Daoy (cell line): ENCODE measurements at places on chromosomes 7 and 10. TPM values are rescaled to one million over a fixed set of nuclear protein-coding genes. Genes with fewer than 3 reads are reported as not detected.
A peak's percentile ranks its signal among the peaks of the same experiment; 100 is the strongest.

MYH16 gene
- 0.51 TPM in 1 of 2 replicates, not detected in the other for total RNA-seq

HDAC9 gene
- total RNA-seq: 22.6 and 22.7 TPM in 2 replicates

MINDY3 gene
- total RNA-seq: 21.2 and 24.7 TPM in 2 replicates

- peak; percentile 82 for DNase-seq
Observed at GRCh38 chr10:29857843-29858701, 201.3 kb downstream of the JCAD start.

DNA sequence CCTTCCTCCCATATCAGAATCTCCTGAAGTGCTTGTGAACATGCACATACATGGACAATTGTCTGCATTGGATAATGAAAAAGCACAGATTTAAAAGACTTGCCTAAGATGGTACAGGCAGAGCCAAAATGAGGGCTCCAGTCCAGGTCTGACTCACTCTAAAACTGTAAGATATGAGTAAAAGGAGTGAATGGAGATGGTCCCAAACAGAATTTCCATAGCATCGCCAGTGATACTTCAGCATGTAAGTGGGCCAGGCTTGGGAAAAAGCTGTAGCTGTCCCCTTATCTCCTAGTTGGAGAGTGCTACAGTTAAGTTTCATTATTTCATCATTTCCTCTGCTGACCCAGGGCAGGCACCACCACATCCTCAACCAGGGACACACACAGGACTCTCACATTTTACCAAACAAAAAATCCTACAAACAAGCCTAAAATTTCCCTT, 26.4 kb upstream of the IL6 start:
- DNase-seq: peak; percentile 31

- no peak for DNase-seq
Observed at GRCh38 chr7:32890793-32891042, 842 bp downstream of the KBTBD2 start.

DNA sequence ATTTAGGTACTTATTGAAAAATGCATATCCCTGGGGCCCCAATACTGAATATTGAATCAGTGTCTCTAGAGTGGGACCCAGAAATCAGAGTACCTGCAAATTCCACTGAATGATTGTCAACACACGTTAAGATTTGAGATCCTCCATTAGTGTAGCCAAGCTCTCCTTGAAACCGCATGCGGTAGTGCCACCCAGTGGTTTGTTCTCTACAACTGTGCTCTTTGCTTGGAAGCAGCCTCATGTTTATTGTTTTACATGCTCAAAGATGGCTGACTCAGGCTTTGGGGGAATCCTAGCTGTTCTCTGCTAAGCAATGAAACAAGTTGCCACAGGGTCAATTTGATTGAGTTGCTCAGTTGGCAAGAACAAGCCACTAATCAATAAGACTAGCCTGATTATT, 340.2 kb upstream of the CELF2 start:
- peak; percentile 11 for DNase-seq

GRCh38 chr10:6200440-6200733, 2.3 kb upstream of the PFKFB3 start:
- no peak for DNase-seq

DNA sequence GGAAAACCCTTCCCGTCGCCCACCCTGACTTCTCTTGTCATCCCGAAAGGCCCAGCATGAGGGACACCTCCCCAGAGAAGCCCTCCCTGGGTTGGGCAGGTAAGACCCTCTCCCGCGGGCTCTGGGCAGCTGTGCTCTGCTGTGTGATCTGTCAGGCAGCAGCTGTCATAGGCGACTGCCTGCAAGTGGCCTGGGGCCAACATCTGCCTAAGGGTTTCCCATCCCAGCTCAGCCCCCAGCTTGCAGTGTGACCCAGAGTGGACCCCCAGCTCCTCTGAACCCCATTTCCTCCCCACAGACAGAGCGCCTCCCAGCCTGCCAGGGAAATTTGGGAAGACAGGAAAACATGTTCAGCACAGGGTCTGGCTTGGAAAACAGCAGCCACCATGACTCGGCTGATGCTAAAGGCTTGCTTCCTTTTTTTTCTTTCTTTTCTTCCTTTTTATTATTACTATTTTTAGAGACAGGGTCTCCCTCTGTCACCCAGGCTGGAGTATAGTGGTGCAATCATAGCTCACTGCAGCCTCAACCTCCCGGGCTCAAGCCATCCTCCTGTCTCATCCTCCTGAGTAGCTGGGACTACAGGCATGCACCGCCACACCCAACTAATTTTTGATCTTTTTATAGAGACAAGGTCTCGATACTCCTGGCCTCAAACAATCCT, 18.3 kb upstream of the TNRC18 start:
- no peak for DNase-seq

DNA sequence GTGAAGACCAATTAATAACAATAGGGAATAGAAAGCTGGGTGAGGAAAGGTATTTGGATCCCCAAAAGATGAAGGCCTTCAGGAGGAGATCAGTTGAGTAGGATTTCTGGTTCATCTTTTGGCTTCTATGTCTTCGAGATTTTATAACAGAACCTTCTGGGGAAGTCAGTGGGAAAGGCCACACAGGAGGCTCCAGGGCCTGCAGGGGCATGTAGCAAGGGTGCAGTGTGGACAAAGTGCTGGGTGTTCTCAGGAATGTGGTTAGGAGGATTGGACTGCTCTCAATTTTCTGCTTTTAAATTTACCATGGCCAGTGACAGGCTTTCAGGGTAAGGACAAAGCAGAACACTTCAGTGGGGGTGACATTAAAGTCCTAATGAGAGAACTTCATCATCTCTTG, 378.0 kb downstream of the CCSER2 start:
- DNase-seq: no peak

DNA sequence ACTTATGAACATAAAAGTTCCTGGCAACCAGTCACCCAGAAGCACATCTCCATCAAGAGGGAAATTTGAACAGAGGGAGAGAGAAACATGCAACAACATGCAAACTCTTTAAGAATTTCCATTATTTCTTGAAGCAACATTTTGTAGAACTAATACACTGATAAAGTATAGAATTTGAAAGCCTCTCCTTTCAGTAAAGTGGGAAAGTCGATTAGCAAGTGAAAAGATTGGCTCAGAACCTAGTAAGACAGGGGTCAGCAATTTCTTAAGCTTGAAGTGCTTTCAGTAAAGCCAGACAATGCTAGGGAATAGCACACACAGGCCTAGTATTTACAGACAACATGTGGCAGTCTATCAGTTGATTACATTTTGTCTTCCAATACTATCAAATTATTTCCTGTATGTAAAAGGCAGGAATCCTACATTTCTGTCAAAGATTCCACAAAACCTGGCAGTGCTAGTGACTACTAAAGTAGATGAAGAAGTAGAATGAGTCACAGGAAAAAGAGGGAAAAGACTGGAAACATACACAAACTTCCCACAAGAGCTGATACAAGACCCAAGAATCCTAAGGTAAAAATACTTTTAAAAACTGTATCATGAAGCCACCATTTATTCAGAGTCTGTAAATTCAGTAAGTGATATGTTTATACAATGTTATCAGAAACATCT, 25.2 kb downstream of the DNAJC1 start:
- DNase-seq: peak; percentile 15

- no peak for DNase-seq
Observed at GRCh38 chr10:93790439-93790838, 32.7 kb downstream of the LGI1 start.

DNA sequence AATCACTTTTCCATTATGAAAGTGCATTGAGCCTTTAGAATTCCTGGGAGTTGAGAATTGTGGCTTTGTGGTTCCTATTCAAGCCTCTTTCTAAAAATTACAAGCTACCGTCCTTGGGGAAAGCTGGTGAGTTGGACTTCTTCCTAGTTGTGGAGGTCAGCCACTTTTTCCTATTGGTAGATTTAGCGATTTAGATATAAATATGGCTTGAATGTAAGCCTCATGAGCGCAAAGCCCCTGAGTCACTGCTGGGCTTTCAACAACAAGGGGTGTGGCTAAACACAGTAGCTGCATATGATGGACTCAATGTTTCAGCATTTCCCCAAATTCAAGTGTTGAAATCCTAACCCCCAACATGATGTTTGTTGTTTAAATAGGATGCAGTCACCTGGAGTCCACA, 150.0 kb upstream of the IGFBP3 start:
- DNase-seq: peak; percentile 61

- no peak for DNase-seq
Observed at GRCh38 chr10:63920926-63921325, 399.7 kb downstream of the REEP3 start.

- DNase-seq: peak; percentile 20
Observed at GRCh38 chr7:28408105-28408959, 4.0 kb upstream of the CREB5 start.

GRCh38 chr10:127150136-127150535, 46.3 kb downstream of the INSYN2A start:
- peak; percentile 51 for DNase-seq
